ENCODE measurements at places on chromosomes 2 and 18. TPM values are rescaled to one million over a fixed set of nuclear protein-coding genes. Genes with fewer than 3 reads are reported as not detected.

The ZDBF2 gene
- 9.6 TPM for total RNA-seq

The KCNJ13 gene
- not detected for total RNA-seq

The SLC14A1 gene
- total RNA-seq = not detected

The ARHGAP28 gene
- 23.4 TPM for total RNA-seq

All from endothelial cell of umbilical vein (primary cell).